Left ventricle myocardium inferior (tissue), 1 donor: ENCODE measurements at places on chromosomes 1 and 21. TPM values are rescaled to one million over a fixed set of nuclear protein-coding genes. Genes with fewer than 3 reads are reported as not detected.

GRCh38 chr1:180190091-180190490 is 35.4 kb downstream of the QSOX1 start:
- H3K27ac ChIP-seq, result no peak overlapping the region
- H3K27me3 ChIP-seq, result no peaks in the 10 kb centered on the region
- H3K36me3 ChIP-seq, result peaks cover 92% of the 10 kb centered on the region
- no peaks in the 10 kb centered on the region for H3K4me1 ChIP-seq
- no peak for DNase-seq

Gene BNIPL
- total RNA-seq, result 0.47 TPM

DNA sequence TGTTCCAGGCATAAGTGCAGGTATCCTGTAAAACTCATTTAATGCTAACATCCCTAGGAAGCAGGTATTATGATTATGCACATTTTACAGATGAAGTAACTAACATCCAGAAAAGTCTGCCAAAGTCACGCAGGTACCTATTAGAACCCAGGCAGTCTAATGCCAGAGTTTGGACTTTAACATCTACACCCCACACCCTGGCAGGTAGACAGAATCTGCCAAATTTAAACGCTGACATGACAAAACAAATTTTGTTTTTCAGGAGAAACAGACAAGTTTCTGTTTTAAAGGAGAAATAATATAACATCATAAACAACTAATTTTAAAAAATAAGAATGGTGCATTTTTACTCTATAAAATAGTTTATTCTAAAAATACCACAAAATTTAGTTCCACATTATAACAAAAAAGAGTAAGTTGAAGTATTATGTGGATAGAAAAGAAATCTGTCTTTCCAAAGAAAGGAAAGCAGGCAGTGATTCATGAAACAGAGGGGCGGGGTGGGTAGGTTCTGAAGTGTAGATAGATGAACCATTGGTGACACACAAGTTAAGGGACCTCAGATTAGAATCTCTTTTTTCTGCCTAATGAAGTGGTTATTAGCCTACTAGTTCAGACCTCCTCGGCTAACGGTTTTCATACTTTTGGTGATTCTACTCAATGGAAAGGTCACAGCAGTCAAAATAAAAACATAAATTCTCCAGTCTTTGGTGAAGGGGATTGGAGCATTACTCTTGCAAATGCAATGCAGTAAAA is 1.7 kb downstream of the ASPM start:
- DNase-seq, result no peak
- no peak overlapping the region for H3K27ac ChIP-seq
- peaks cover 12% of the 10 kb centered on the region for H3K4me1 ChIP-seq
- no peaks in the 10 kb centered on the region for H3K36me3 ChIP-seq
- no peak overlapping the region for H3K4me3 ChIP-seq
- no peaks in the 10 kb centered on the region for H3K27me3 ChIP-seq

Gene SEMA4A
- total RNA-seq, result 1.0 TPM

Gene HAO2
- total RNA-seq, result not detected

Gene IFI6
- 39.2 TPM for total RNA-seq

DNA sequence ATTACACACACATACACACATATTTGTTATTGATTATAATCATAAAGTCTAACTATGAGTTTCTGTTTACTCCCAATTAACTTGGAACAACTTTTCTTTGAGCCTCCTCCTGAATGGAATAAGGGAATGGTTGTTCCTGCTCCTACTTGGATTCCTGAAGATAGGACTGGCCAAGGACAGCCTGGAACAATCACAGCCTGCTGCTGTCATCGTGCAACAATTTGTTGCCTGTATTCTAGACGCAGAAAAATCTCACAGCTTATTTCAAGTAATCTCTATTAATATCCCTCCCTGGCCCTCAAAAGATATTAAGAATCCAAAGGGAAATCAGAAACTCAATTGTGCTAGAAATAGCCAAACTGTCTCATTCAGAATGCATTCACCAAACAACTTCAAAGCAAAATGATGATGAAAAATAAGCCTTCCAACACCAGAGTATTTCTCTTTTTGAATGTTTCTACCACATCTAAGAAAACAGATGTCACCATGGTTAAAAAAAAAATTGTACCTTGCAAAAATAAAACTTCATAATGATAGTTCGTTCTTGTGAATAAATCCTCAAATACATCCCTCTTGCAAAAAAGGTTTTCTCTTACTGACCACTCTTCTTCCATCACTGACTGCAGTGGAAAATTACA is 30.9 kb downstream of the RCAN1 start:
- no peak for DNase-seq
- peaks cover 60% of the 10 kb centered on the region for H3K4me1 ChIP-seq
- H3K36me3 ChIP-seq, result no peaks in the 10 kb centered on the region
- no peak overlapping the region for H3K4me3 ChIP-seq
- H3K27me3 ChIP-seq, result no peaks in the 10 kb centered on the region
- H3K27ac ChIP-seq, result peak overlapping the region; percentile 91

GRCh38 chr21:32918478-32919120 is 107.1 kb upstream of the OLIG2 start:
- no peaks in the 10 kb centered on the region for H3K4me1 ChIP-seq
- no peaks in the 10 kb centered on the region for H3K36me3 ChIP-seq
- H3K4me3 ChIP-seq, result no peak overlapping the region
- DNase-seq, result no peak
- no peak overlapping the region for H3K27ac ChIP-seq

DNA sequence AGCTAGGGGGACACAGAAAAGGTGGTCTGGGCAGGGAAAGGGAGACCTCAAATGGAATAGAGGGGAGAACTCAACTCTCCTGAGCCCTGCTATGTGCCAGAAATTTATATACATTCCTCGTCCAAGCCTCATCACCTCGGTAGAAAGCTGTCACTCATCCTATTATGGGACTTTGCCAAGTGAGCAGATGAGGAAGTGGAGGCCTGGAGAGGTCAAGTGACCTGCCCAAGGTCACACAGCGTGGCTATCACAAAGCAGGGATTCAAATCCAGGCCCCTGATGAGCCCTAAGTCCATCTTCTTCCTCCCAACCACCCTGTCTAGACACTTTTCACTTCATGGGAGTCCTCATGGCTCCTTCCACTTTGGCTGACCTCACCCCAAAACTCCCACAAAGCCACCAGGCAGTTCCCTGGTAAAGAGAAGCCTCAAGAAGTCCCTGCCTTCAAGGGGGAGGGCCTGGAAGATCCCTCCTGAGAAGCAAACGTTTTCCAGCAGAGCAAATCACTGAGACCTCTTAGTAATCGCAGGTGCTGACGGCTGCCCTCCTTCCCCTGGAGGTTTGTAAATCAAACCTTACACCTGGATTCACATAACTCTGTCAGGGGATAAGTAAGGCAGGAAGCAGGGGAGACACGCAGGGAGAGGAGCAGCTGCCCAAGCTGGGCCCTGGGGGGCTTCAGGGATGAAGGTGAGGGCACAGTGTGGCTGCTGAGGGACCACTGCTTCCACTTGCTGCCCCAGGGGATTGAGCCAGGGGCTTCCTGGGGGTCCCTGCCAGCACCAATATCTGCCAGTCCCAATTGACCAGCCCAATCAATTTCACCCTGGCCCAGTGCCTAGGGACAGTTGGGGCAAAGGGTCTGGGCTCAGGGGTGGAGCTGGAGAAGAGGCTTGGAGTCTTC is 351.2 kb downstream of the MATN1 start:
- no peaks in the 10 kb centered on the region for H3K36me3 ChIP-seq
- H3K4me1 ChIP-seq, result no peaks in the 10 kb centered on the region
- no peak overlapping the region for H3K27ac ChIP-seq
- H3K27me3 ChIP-seq, result peaks cover 79% of the 10 kb centered on the region
- no peak overlapping the region for H3K4me3 ChIP-seq

- no peaks in the 10 kb centered on the region for H3K4me1 ChIP-seq
- H3K36me3 ChIP-seq, result no peaks in the 10 kb centered on the region
- no peak for DNase-seq
- H3K4me3 ChIP-seq, result no peak overlapping the region
- H3K27me3 ChIP-seq, result peaks cover 39% of the 10 kb centered on the region
- H3K27ac ChIP-seq, result no peak overlapping the region
These were observed 9.0 kb upstream of the RUNX1 start for GRCh38 chr21:35058058-35058457.

DNA sequence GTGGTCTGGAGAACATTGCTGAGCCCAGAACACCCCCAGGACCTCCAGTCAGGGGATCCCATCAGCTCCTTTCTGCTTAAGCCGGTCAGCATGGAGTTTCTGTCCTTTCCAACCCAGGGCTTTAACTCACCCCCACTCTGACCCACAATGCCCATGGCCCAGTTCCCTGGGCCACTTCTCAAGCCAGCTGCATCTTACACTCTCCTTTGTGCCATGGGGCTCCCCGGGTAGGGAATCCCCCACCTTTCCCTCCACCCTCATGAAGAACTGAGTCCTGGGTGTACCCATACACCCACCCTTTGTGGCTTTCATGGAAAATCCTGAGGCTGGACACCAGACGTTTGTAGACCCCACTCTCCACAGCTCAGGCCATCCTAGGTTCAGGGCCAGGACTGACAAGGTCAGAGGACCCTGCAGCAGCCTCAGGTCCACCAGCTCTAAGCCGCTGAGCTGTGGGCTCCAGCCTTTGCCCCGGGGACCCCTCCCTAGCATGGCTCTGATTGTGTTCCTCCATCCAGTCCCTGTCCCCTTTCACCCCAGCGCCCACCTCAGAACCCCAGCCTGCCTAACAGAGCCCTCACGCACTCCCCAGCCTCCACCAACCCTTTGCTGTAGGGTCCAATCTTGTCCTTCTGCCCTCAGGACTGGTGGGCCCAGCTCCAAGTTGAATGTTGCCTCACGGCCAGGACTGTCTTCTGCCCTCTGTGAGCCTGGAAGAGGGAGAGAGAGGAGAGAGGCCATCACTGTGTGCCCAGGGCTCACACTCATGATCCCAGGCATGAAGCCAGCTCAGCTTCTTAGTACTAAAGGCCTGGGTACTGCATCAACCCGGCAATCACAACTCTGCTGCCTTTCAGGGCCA is 394.8 kb downstream of the MATN1 start:
- peaks cover 89% of the 10 kb centered on the region for H3K27me3 ChIP-seq
- no peaks in the 10 kb centered on the region for H3K4me1 ChIP-seq
- no peaks in the 10 kb centered on the region for H3K36me3 ChIP-seq
- DNase-seq, result no peak
- no peak overlapping the region for H3K4me3 ChIP-seq
- H3K27ac ChIP-seq, result no peak overlapping the region

Gene GABRD
- 0.41 TPM for total RNA-seq

GRCh38 chr1:159339536-159339935 is 37.4 kb downstream of the FCER1A start:
- H3K27me3 ChIP-seq, result no peaks in the 10 kb centered on the region
- no peak overlapping the region for H3K27ac ChIP-seq
- no peaks in the 10 kb centered on the region for H3K4me1 ChIP-seq
- no peaks in the 10 kb centered on the region for H3K36me3 ChIP-seq

DNA sequence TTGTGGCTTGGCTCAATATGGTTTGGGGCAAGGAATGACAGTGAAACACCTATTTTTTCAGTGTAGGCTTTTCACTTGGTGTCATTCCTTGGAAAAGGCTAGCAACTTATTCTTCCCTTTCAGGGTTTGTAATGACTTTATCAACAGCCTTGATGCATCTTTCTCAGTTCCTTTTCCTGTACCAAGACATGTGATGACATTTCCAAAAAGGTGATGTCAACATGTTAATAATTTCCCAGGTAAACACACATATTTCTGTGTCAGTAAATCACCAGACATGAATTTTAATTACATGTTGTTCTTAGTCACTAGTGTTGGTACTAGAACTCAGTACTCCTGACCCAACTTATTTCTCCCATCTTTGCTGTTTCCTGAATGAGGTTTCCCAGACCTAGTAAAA is 37.8 kb upstream of the RRP15 start:
- H3K36me3 ChIP-seq, result no peaks in the 10 kb centered on the region
- H3K4me1 ChIP-seq, result no peaks in the 10 kb centered on the region
- no peak overlapping the region for H3K27ac ChIP-seq
- no peak overlapping the region for H3K4me3 ChIP-seq
- no peak for DNase-seq

GRCh38 chr1:163668472-163668871 is 346.7 kb downstream of the NUF2 start:
- H3K4me1 ChIP-seq, result no peaks in the 10 kb centered on the region
- H3K27me3 ChIP-seq, result no peaks in the 10 kb centered on the region
- H3K4me3 ChIP-seq, result no peak overlapping the region
- H3K36me3 ChIP-seq, result no peaks in the 10 kb centered on the region
- H3K27ac ChIP-seq, result no peak overlapping the region
- no peak for DNase-seq

- no peak overlapping the region for H3K4me3 ChIP-seq
- no peak for DNase-seq
- H3K36me3 ChIP-seq, result peaks cover 10% of the 10 kb centered on the region
- H3K27ac ChIP-seq, result peak overlapping the region; percentile 14
These were observed 15.2 kb downstream of the POGZ start for GRCh38 chr1:151443846-151444782.

Gene CHI3L1
- total RNA-seq, result not detected

- no peak for DNase-seq
- H3K4me1 ChIP-seq, result no peaks in the 10 kb centered on the region
- H3K36me3 ChIP-seq, result no peaks in the 10 kb centered on the region
- no peak overlapping the region for H3K27ac ChIP-seq
These were observed 37.5 kb downstream of the XCL2 start for GRCh38 chr1:168506204-168506819.

GRCh38 chr1:30437059-30437576 is 286.3 kb downstream of the MATN1 start:
- no peaks in the 10 kb centered on the region for H3K4me1 ChIP-seq
- H3K27me3 ChIP-seq, result peaks cover 21% of the 10 kb centered on the region
- no peak for DNase-seq
- H3K4me3 ChIP-seq, result no peak overlapping the region
- H3K36me3 ChIP-seq, result no peaks in the 10 kb centered on the region
- H3K27ac ChIP-seq, result no peak overlapping the region

Gene DCST1
- not detected for total RNA-seq

GRCh38 chr21:27407271-27407670 is 440.4 kb upstream of the ADAMTS5 start:
- H3K27me3 ChIP-seq, result no peaks in the 10 kb centered on the region
- H3K27ac ChIP-seq, result peak overlapping the region; percentile 71
- no peaks in the 10 kb centered on the region for H3K36me3 ChIP-seq
- no peak overlapping the region for H3K4me3 ChIP-seq
- peaks cover 32% of the 10 kb centered on the region for H3K4me1 ChIP-seq

Gene PCSK9
- total RNA-seq, result not detected

DNA sequence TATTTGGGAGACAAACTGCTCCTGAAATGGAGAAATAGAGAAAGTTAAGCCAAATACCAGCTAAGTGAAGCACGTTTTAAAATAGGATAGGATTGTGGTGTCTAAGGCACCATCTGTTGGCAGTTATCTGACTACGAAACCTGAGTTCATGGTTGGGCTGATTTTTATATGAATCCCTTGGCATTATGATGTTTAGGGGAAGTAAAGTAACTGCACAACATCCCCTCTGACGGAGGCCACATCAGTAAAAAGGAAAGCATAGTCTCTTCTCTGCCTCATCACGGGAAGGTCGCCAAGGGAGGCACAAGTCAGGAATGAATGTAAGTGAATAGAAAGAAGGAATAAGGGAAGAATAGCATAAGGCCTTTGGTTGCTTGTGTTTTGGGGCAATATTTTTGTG is 128.0 kb downstream of the PRRX1 start:
- no peak overlapping the region for H3K4me3 ChIP-seq
- no peak overlapping the region for H3K27ac ChIP-seq
- no peak for DNase-seq
- H3K4me1 ChIP-seq, result no peaks in the 10 kb centered on the region
